NCI-H146 (cell line): ENCODE measurements at places on chromosomes 5 and 9.

DNA sequence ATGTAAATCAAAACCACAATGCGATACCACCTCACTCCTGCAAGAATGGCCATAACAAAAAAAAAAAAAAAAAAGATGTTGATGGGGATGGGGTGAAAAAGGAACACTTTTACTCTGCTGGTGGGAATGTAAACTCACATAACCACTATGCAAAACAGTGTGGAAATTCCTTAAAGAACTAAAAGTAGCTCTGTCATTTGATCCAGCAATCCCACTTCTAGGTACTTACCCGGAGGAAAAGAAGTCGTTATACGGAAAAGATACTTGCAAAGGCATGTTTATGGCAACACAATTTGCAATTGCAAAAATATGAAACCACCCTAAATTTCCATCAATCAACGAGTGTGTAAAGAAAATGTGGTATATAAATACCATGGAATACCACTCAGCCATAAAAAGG lies 205.0 kb downstream of the TENT4A start:
- DNase-seq: no peak

DNA sequence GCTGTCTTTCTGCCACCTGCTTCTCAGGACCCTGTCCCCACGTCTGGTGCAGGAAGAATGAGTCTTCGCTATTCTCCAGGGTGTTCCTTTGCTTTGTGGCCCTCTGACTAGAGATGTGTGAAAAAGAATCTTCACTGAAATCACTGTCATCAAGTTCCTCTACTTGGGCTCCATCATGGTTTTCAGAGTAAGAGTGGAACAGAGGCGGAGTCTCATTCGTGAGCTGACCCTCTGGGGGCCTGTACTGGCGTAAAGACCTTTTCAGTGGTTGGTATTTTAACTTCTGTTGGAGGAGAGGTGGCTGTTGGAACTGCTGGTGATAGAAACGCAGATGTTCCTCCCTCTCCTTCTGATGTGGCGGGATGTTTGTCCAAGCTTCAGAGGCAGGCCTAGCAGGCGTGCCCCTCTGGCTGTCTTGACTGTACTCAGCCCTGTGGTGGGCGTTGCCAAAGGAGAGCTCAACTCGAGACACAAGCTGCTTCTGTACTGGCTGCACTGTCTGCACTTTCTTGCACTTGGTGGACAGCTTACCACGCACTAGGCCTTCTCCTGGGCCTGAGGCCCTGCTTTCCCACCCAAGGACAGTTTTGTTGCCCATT lies 72.0 kb downstream of the KIF24 start:
- DNase-seq: no peak

GRCh38 chr5:26295541-26295940 lies 742.8 kb downstream of the CDH9 start:
- no peak for DNase-seq

- DNase-seq: peak; percentile 38
Observed at GRCh38 chr5:140345919-140346347, 470 bp downstream of the HBEGF start.

DNA sequence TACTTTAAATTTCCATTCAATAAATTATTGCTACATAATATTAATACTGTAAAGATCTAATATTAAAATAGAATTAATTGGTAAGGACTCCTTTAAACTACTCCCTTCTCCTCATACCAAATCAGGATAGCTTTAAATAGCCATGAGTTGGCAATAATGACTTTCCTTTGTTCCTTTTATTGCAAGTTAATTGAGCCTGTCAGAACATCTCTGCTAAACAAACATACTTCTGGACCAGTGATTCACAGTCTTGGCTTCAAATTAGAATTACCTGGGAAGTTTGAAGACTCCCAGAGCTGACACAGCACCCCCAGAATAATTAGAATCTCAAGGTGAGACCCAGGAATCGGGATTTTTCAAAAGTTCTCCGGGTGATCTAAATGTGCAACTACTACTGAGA lies 18.7 kb downstream of the C5orf58 start:
- no peak for DNase-seq

DNA sequence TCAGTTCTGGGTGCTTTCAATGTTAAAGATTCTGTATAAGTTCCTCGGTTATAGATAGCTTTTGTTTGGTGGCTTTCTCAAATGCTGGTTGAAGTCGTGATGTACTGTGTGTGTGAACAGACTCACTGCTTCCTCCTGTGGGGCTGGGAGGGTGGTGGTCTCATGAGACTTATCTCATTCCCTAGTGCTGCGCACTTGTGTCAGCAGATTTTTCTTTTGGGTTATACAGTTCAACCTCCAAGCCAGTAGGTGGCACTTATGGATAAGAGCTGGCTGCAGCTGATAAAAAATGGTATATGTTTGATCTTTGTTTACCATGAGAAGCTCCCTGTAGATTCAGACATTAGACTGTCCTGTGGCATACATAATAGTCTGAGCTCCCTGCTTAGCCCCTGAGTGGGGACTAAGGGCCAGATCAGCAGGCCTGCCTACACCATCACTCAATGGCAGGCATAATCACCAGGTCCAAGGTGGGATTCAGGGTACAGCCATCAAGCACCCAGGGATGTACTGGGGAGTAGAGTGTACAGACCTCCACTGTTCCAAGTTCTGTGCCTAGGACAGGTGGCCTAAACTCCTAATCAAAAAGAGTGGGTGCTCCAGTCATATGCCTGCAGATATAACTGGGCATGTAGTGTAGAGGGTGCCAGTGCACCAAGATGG lies 174.2 kb downstream of the OXCT1 start:
- DNase-seq: peak; percentile 3

GRCh38 chr5:150644058-150644457 lies 3.6 kb downstream of the SYNPO start:
- no peak for DNase-seq

GRCh38 chr5:6583049-6583880 lies 49.6 kb downstream of the NSUN2 start:
- DNase-seq: peak; percentile 74

- no peak for DNase-seq
Observed at GRCh38 chr5:756171-756570, 28.4 kb downstream of the ZDHHC11B start.

GRCh38 chr5:126645132-126645531 lies 44.4 kb downstream of the PHAX start:
- no peak for DNase-seq

GRCh38 chr5:112732131-112732530 lies 5.6 kb upstream of the APC start:
- DNase-seq: no peak

GRCh38 chr5:141871870-141872269 lies 6.3 kb downstream of the PCDH1 start:
- DNase-seq: no peak

DNA sequence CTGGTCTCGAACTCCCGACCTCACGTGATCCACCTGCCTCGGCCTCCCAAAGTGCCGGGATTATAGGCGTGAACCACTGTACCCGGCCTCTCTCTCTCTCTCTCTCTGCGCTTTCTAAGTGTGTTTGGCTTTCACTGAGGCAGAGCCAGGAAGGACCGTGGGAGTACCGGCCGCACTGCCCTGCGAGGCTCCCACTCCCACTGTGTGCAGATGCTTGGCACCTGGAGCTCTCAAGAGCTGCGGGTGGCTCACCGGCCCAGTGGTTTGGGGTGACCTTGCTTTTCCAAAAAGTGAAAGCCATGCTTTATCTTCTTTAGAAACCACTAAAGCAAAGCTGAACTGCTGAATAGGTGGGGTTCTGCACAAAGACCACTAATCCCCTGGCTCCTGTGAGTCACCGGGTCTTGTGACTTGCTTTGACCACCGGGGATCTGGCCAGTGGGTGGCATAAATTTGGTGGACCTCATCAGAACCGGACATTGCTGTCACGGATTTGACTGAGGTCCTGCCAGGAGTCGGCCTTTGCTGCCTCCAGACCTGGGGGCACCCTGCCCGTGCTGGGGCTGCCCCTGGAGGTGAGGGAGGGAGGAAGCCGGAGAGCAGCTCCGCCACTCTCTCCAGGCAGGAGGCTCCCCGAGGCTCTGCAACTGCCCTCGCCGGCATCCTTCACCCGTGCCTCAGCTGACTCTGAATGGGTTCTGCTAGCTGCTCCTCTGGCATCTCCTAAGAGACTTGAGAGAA lies 228.9 kb downstream of the FANCC start:
- DNase-seq: no peak

- no peak for DNase-seq
Observed at GRCh38 chr5:43006424-43007202, 33.5 kb downstream of the ANXA2R start.

DNA sequence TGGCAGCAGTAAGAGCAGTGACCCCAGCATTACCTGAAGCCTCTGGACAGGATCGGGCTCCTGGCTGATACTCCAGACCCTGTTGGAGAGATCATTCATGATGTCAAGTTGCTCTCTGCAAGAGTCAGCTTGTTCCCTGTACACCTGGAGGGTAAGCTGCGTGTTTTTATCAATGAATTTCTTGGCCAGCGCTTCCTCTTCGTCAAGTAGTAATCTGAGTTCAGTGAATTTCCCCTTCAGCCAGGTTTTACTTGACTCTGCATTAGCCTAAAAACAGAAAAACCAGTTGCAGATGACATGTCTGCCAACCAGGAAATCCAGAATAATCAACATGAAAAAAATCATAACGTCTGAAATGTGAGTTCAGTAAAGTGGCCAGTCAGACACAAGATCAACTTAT lies 19.1 kb downstream of the TRIM14 start:
- DNase-seq: no peak

DNA sequence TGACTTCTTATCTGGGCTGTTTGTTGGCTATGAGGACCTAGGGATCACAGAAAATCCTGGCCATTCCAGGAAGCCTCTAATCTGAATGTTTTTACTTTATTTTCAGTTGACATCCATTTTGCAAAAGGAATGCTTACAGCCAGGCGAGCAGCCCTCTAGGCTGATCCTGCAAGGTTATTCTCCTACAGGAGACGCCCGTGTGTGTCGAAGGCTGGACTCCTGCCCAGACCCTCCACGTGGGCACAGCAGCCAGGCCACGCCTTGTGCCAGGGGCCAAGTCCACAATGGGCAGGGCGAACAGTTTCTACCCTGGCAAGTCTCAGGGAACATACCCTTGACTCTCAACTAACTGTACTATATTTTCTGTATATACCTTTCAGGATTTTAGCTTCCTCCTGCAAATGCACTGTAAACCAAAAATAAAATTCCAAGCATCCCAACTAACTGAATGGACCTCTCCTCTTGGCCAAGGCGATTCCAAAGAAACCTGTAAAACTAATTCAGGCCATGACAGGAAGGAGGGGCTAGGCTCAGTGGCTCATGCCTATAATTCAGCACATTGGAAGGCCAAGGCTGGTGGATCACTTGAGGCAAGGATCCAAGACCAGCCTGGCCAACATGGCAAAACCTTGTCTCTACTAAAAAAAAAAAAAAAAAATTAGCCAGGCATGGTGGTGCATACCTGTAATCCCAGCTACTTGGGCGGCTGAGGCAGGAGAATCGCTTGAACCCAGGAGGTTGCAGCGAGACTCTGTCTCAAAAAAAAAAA lies 5.7 kb downstream of the CMBL start:
- DNase-seq: no peak

DNA sequence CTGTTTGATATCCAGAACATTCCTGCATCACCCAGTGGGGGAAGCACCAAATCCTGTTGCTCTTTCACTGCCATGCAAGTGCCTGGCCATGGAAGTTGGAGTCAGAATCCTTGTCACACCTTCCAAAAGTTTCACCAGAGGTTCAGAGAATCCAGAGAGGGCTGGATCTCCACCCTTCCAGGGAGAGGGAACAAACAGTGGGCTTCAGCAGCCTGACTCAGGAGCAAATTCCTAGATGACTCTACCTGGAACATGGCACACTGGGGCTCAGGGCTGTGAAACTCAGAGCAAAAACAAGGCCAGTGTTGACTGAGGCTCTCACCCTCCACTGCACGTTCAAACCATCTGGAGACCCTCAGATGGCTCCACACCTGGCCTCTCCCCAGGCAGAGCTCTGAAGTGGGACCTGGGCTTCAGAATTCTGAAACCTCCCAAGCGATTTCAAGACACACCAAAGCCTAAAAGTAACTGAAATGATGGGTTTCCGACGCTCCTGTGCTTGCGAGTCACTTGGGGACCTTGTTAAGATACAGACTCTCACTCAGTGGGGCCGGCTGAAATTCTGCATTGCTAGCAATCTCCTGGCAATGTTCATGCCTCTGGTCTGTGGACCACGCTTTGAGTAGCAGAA lies 205.9 kb downstream of the AUH start:
- no peak for DNase-seq

GRCh38 chr5:109406719-109407118 lies 3.1 kb downstream of the PJA2 start:
- DNase-seq: no peak

- DNase-seq: no peak
Observed at GRCh38 chr5:132807163-132807838, 5.8 kb upstream of the SOWAHA start.

- DNase-seq: no peak
Observed at GRCh38 chr9:8338767-8339510, 539.4 kb upstream of the DMAC1 start.

- DNase-seq: no peak
Observed at GRCh38 chr9:19938990-19939733, 150.3 kb upstream of the SLC24A2 start.

GRCh38 chr5:96566833-96567587 lies 95.2 kb upstream of the CAST start:
- no peak for DNase-seq

- no peak for DNase-seq
Observed at GRCh38 chr9:27990524-27990923, 417.2 kb upstream of the C9orf72 start.

- DNase-seq: no peak
Observed at GRCh38 chr5:57900381-57900944, 417.9 kb upstream of the ACTBL2 start.

DNA sequence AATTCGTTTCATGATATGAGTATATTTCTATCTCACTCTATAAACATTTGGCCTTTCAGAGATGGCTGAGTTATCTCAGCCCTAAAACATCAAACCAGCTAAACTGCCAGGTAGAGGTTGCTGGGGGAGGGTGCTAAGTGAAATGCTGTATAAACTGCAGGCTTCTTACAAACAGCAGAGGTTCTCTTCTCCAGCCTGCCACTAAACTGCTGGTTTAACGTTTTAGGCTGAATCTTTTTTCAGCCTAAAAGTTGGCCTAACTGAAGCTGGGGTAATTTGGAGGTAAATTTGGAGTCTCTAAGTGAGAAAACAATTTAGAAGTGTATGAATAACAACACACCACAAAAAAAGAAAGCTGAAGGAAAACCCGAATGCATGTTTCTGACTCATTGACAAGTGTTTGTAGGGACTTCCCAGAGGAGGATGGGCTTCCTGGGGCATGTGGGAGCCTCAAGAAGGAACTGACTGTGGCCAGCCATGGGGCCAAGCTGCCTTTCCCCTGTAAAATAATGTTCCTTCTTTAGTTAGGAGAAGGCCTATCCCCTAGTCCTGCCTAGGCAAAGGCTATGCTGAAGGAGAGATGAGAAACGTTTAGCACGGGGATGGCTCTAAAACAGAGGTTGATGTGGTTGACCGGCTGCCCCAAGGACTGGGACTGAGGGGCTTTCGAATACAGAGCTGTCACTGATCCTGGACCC lies 44.3 kb downstream of the SLC28A3 start:
- no peak for DNase-seq

DNA sequence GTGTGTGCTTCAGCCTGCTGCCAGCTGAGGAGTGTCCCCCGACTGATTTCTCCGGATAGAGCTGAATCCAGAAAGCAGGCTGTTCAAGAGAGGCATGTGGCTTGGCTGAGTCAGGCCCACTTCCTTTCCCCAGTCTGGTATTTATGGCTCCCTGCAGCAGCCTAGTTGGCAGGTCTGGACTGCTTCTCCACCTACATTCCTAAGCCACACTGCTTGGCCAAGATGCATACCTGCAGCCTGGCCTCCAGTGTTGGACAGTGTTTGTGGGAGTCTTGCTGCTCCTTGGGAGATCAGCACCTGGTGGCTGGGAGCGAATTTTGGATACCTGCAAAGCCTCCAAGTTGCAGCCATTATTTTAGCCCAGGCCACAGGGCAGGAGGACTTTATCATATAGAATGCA lies 670.8 kb downstream of the ACTL7B start:
- no peak for DNase-seq
